ENCODE measurements at places on chromosomes 2 and 18.

DNA sequence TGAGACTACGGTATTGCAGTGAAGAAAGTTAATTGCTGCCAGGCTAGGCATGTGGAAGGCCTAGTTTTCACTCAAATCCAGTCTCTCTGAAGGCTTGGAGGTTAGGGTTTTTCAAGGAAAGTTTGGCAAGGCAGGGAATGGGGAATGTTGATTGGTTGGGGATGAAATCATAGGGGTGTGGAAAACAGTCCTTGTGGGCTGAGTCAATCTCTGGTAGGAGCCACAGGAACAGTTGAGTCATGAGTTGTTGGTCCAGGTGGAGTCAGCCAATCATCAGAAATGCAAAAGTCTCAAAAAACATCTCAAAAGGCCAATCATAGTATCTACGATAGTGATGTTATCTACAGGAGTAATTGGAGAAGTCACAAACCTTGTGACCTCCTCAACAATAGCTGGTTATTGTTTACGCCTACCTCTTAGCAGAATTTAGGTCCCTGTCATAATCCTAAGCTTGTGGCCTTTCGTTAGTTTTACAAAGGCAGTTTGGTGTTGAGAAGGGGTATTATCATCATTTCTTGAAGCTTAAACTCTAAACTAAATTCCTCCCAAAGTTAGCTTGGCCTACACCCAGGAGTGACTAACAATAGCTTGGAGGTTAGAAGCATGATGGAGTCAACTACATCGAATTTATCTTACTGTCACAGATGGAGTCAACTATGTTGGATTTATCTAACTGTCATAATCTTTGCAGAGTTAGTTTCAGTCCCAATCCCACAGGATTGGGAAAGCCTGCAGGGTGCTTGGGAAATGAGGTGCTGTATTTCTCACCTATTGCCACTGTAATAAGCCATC, 33.7 kb upstream of the APCDD1 start:
- no peak for DNase-seq

DNA sequence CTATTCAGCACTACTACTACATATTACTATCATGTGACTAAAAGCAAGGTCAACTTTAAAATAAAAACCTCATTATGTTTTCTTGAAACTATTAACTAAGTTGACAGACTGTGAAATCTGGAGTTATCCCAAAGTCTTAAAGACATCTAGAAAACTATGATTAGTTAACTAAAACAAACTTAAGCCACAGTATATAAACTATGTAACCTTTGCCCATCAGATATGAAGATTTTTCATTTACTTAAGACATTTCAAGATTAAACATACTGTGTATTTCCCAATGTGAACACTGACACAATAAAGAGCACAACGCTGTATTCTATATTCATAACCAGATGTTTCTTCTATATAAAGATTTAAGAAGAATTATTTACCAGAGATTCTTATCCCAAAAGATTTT, 33.5 kb upstream of the CACNB4 start:
- DNase-seq, result no peak

DNA sequence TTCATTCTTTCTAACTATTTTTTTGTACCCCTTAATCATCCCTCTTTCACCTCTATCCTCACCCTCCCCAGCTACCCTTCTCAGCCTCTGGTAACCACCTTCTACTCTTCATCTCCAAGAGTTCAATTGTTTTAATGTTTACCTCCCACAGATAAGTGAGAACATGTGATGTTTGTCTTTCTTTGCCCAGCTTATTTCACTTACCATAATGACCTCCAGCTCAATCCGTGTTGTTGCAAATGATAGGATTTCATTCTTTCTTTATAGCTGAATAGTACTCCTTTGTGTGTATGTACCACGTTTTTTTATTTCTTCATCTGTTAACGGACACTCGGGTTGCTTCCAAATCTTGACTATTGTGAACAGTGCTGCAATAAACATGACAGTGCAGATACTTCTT, 22.1 kb upstream of the TMEM37 start:
- DNase-seq, result no peak

DNA sequence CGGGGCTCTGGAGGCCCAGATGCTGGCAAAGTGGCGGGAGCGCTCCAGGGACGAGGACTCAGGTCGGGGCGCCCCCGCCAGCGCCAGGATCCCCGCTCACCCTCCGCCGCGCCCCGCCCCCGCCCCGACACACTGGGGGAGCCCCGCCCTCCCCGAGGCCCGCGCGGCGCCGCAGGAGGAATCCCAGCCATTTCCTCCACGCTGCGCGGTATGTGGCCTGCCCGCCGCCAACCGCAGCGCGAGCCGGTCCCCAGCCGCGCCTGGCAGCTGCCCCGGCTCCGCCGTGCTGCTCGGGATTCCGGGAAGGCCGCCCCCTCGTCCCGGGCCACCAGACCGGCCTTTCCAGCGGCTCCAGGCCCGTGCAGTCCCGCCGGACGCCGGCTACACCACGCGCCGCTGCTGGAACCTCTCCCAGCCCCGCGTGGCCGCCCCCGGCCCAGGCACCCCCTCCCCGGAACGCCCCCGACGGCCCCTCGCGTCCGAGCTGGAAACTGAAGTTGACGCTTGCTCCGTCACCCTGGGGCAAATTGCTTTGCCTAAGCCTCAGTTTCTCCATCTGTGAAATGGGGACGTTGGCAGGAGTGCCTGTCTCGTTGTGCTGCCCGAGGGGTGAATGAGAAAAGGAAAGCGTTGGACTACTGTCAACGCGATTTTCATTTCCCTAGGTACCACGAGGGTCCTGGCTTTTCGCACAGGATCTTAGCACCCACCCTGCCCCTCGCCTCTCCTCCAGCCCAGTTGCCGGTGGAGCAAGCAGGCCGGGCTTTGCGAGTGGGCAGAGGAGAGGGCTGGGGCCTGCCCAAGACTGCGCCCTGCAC, 53.6 kb downstream of the PKDCC start:
- DNase-seq, result no peak

- no peak for DNase-seq
Measured at GRCh38 chr2:161979490-161979889, 94.5 kb downstream of the DPP4 start.

DNA sequence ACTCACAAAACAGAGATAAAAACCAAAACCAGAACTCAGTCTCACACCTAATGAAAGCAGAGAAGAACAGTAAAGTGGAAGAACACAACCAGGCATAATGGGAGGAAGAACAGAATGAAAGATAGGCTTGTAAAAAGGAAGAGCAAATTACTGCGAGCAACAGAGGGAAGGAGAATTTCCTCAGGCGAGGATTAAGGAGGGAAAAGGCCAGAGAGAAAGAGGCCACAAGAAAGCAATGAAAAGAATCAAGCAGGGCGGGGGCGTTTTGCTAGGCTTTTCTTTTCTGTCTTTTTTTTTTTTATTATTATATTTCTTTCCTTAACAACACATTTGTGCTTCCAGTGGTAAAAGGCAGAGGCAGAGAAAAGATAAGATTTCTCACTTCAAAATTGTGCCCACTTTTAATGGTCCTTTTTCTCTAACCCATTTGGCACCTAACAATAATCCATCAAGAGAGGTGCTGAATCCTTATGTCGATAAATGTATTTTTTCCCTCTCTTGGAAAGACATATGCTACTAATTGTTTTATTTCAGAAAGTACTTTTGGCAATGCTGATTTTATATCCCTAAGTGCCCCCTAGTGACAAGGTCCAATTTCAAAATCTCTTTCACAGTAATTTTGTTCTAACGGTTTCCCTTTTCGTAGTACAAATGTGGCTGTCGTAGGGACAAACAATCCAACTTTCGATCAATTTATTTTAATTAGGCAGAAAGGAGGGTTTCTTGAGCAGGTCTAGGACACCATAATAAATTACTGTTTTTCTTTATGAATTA, 138.7 kb upstream of the AQP4 start:
- no peak for DNase-seq

- no peak for DNase-seq
Measured at GRCh38 chr2:111620281-111620680, 263.7 kb downstream of the ANAPC1 start.

- DNase-seq, result no peak
Measured at GRCh38 chr2:34912084-34912483, 1313.0 kb upstream of the FAM98A start.

- DNase-seq, result no peak
Measured at GRCh38 chr18:60113396-60113795, 213.6 kb downstream of the PMAIP1 start.

GRCh38 chr2:162520959-162521358, 177.0 kb downstream of the GCA start:
- no peak for DNase-seq

GRCh38 chr2:225456619-225457260, 57.2 kb downstream of the NYAP2 start:
- no peak for DNase-seq

DNA sequence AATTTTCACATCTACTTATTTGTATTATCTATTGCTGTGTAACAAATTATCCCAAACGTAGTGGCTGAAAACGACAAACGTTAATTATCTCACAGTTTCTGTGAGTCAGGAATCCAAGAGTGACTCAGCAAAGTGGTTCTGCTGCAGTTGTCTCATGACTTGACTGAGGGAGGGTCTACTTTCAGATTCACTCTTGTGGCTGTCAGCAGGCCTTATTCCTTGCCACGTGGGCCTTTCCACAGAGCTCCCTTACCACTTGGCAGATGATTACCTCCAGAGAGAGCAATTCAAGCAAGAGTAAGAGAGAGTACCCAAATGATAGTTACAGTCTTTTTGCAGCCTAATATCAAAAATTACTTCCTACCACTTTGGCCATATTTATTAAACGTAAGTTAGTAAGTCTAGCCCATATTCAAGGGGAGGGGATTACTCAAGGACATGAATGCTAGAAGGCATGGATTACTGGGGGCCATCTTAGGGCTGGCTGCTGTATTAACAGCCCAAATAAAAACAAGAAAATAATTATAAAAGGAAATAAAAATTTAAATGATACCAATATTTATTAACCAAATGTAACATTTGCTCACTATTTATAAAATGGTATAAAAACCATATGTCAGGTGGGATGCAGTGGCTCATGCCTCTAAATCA, 48.7 kb upstream of the NBEAL1 start:
- peak; percentile 14 for DNase-seq

DNA sequence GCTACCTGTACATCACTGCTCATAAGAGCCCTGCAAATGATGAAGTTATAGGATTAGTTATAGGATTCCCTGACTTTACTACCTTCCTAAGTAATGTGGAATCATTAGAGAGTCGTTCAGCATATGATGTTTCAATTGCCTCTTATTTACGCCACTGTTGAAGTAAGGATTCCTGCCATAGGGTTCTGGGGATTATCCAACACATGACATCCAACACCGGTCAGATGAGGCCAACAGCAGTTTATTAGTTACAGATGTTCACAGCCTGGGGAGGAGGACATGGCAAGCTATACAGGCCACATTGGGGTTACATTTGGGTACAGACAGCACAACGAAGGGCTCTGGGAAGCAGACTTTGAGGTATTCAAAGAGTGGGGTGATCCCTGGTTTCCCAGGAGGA, 134.1 kb upstream of the MC4R start:
- DNase-seq, result no peak

DNA sequence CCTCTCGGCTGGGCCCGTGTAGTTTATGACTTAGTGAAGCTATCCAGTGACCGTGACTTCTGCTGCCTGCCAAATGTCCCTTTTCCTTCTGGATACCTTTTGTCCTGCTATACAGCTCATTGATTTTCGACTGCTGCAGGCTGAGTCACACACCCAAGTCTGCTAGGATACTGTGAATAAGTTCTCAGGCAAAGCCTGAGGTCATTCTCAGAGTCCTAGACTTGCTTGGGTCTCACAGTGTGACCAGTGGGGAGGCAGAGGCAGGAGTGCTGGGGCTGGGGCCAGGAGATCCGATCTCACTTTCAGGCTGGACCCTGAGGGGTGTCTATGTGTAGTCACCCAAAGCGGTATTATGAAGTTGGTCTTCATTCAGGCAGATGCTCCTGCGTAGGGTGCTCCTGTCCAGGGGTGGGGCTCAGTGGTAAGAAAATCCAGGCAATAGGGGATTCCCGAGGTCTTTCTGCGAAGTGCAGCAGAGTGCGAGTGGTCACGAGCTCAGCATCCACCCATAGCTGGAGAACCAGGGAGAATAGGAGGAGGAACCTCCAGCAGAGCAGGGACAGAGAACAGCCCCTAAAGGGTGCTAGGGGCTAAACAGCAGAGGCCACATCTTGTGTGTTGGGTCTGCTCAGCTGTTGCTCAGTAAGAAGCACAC, 268.6 kb upstream of the NCKAP5 start:
- no peak for DNase-seq

DNA sequence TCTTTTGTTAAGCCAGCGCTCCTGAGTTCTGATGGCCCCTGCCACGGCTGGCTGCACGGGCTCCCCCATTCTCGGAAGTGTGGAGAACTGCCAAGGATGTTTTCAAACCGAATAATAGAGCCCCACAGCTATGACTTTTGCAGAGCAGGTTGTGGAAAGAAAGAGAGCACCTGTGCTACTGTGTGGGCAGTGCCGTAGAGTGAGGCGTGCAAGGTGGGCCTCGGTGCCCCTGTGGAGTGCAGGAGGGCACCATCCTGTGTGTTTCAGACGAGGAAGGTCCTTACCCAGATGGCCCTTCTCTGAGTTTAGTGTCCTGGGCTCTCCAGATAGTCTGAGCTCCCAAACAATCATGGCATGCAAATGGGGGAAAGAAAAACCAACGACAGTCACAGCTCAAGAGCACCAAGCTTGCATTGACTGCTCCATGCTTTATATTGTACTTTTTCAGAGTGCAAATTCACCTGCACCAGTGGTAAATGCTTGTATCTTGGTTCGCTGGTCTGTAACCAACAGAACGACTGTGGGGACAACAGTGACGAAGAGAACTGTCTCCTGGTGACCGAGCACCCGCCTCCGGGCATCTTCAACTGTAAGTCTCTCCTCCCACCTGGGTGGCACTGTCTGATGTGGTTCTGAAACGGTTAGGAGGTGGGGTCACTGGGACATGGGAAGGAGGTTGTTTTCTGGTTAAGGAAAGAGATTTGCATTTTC, 219.4 kb downstream of the LDLRAD4 start:
- DNase-seq, result peak; percentile 44

DNA sequence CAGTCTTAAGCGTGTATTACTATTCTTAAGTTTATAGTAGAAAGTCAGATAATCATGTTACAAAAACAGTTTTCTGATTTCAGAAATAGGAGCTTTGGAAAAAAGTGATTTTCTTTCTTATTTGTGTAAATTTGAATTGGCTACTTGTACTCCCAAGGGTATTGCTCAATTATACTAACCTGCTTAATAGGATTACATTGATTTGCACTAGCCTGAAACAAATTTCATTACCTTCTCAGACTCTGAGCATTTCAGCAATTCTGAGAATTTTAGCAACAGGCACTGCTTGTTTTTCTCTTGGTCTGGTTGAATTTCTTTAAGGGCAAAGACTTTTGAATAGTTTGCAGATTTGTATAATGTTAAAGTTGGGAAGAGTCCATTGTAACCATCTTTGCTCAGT, 87.2 kb upstream of the NXPH2 start:
- no peak for DNase-seq

All from stimulated activated CD4-positive, alpha-beta T cell treated with anti-CD3 and anti-CD28 coated beads, Interleukin-12 subunit alpha, Interleukin-12 subunit beta, amount 100 ng/mL, for 48 hours (primary cell).